Activated T-cell treated with anti-CD3 and anti-CD28 coated beads, Interleukin-2, amount 50 U/mL, for 4 hours (primary cell): ENCODE measurements at places on chromosomes 11 and 22. TPM values are rescaled to one million over a fixed set of nuclear protein-coding genes. Genes with fewer than 3 reads are reported as not detected.

NCAM1 gene
- total RNA-seq, result 0.34 TPM

SLC22A25 gene
- not detected for total RNA-seq

CEND1 gene
- 1.7 TPM for total RNA-seq

TRPM5 gene
- total RNA-seq, result not detected

RAB1B gene
- 120 TPM for total RNA-seq

APOC3 gene
- 2.0 TPM for total RNA-seq

AMPD3 gene
- total RNA-seq, result 11.2 TPM

DNA sequence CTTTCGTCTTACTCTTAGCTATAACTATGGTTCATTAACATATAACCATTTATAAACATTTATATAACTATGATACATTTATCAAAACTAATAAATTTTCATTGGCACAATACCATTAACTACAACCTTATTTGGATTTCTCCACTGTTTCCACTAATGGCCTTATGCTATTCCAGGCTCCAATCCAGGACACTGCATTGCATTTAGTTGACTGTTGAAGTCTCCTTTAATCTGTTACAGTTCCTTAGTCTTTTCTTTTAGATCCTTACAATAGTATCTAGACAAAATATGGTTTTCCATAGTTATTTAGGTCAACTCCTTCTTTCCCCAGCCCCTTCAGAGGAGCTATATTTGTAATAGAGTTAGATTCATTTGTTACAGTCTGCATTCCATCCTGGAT is 47.2 kb downstream of the CCDC34 start:
- no peak for DNase-seq

DNA sequence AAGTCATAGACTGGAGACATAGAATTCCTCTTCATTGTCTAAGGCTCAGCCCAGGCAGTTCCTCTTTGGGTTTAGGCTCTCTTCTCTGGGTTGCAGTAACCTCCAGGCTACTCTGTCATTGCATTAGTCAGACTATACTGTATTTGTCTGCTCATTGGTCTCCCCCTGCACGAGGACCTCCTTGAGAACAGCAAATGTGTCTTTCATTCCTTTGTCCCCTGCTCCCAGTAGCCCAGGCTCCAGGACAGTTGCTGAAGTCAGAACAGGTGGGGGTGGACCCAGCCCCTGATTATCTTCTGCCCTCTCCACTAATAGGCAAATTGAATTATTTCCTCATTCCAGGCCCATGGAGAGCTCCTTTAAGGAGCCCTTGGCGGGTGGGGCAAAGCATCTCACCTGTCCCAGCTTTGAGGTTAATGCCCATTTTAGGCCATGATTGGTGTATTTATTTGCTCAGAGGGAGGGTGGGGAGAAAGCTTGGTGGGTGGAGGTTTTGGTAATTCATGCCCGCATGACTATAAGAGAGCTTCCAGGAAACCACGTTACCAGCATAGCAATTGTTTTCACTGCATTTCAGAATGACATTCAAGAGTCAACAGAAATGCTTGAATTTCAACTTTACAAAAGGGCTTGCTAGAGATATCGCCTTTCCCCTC is 40.9 kb downstream of the NAV2 start:
- no peak for DNase-seq

GRCh38 chr11:113141010-113141409 is 173.4 kb upstream of the TTC12 start:
- no peak for DNase-seq

- no peak for DNase-seq
Measured at GRCh38 chr11:131079036-131079435, 162.8 kb upstream of the SNX19 start.

DNA sequence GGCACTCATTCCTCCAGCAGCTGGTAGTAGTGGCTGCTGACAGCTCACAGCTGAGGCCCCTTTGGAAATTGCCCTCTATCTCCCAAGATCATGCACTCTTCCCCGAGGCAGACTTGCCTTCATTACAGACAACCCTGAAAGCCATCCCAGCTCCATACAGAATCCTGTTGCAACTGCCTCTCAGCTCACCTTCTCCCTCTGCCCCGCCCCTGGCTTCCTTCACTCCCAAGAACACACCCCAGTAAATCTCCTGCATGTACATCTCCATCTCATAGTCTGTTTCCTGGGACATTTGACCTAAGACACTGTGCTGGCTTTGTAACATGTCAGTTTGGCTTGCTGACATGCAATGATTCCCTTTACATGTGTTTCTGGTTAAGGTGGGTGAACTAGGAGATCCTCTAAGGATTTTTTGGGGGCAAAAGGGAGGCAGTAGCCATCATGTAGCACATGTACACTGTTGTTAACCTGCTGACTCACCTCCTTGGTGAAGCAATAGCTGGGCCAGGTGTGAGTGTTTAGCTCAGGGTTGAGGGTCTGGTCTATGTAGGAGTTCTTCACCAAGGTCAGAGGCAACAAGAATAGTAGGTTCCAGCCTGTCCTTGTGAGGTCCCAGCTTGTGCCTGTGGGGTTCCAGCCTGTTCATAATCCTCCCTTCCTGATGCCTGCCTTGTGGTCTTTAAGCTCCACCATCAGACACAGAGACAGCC is 179.6 kb downstream of the CSNK2A3 start:
- no peak for DNase-seq

GRCh38 chr22:17787716-17788330 is 13.6 kb upstream of the BID start:
- DNase-seq, result no peak

DNA sequence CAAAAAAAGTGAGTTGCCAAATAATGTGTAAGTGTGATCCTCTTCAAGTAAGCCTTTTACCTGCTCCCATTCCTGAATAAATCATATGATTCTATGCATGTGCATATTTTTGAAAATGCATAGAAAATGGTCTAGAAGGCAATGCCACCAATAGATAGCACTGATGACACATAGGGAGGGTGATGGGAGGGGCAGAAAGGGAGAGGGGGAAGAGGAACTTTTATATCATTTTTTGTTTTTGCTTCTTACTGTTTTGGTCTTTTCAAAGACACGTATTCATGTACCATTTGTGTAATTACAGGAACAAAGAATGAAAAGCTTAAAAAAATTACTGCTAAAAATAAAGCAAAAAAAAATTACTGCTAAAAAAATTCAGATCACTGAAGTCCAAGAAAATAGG is 60.8 kb downstream of the C11orf58 start:
- no peak for DNase-seq

DNA sequence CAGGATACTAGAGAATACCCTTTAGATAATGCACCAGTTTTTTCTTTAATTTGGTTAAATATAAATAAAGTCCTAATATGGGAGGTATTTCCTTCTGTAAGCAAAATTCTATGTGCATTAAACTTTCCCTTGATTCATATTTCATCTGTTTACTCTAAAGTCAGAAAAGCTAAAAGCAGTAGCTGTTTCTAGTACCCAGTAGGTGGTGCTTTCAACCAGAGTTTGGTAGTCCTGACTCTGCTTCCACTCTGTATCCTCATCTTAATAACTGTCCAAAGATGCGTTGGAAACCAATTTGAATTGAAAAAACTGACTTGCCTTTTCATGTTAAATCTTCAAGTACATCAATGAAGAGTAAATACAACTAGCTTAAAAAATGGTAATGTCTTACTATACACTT is 1065.2 kb downstream of the JRKL start:
- DNase-seq, result no peak

- no peak for DNase-seq
Measured at GRCh38 chr22:19407649-19408606, 23.6 kb downstream of the HIRA start.

DNA sequence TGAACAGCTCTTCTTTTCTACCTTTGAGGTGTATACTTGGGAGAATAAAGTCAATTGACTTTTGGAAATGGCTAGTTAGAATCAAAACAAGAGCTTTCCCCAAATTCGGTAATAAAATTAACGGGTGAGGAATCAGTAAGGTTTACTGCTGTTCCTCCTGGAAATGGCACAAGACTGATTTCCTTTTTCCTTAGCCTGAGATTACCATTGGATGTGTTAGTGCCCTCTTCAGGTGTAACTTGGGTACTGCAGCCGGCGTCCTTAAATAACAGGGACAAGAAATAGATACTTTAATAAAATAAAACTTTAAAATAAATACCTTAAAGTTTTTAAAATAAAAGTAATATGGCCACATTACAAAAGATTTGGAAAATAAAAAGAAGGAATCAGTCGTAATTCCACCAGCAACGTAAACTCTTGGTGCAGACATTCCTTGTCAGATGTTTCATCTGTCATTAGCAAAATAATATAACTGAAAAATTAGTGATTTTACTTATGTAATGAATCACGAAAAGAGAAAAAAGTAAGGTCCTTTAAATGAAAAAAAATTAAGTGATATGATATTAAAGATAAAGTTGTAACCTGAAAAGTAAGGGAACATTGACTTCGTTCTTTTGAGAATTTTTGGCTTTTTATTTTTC is 29.7 kb downstream of the ZFTA start:
- DNase-seq, result peak; percentile 66

GRCh38 chr22:50701428-50702154 is 29.0 kb downstream of the SHANK3 start:
- no peak for DNase-seq

DNA sequence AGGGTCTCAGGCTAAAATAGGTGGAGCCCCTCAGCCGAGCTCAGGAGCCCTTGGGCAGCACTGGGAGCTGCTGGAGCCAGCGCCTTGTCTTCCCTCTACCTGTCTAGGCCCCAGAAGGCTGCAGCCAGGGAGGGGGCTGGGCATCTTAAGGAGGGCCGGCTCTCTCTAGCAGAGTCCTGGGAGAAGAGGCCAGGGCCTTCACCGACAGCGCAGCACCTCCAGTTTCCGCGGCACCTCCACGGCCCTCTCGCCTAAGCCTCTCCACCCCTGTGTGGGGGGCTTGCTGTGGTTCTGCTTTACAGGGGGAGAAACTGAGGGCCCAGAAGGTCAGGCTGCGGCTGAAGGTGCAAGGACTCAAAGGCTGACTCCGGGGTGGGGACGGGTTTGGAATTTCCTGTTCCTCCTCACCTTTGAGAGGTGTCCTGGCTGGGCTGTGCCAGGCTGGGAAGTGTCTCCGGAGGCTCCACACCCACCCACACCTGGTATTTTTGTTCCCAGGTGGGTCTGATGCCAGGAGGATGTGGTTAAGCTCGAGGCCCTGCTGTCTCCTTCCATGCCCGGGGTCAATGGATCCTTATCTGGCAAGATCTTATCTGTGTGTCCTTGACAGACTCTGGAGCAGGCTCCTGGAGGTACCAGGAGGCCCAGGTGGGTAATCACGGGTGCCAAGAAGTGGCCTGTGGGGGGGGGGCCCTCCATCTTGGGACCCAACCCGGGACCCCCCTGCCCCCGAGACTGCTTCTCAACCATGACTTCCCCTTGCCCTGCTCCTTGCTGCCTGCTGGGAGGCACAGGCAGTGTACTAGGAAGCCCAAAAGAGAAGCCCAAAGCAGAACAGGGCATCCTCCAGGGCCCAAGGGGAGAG is 95.3 kb upstream of the FGF3 start:
- no peak for DNase-seq

DNA sequence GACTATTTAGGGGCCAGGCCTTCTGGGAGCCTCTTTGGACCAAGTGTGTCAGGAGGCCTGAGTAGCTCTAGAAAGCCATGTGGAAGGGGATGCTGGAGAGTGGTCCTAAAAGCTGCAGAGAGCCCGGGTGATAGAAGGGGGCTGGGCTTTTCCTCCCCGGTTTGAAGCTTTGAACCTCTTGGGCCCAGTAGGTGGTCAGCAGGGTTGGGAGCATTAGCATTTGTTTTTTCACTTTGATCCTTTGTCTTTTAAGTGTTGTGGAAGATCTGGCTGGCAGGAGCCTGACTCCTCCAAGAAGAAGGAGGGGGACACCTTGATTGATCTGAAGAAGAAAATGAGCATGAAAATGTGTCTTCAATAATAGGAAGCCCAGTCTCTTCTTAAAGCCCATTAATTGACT is 596.6 kb downstream of the INSC start:
- no peak for DNase-seq

DNA sequence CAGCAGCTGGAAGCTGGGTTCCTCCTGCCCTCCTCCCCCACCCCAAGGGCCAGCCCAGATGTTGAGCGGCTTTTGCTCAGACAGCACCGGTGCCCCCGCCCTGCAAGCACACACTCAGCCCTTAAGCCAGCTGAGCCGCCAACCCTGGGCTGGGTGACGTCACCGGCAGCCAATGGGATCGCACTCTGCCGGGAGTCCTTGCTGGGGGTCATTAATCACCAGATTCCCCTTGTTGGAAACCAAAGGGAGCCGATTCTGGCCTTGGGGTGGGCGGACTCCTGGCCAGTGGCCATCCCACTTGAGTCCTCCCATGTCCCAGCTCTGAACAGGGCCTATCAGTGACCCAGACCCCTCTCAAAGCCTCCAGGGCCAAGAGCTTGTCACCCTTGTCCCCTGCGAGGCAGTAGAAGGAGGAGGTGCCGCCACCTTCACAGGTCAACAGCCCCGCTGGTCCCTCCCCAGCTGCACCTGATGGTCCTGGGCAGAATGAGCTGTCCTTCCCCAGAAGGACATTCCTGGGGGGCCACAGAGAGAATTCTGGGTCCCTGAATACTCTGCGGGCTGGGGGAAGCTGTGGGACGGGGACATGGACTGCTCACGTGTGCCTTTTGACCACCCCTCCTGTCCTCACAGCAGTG is 7.4 kb downstream of the DUSP8 start:
- no peak for DNase-seq

GRCh38 chr11:95486979-95487378 is 256.0 kb upstream of the SESN3 start:
- no peak for DNase-seq

DNA sequence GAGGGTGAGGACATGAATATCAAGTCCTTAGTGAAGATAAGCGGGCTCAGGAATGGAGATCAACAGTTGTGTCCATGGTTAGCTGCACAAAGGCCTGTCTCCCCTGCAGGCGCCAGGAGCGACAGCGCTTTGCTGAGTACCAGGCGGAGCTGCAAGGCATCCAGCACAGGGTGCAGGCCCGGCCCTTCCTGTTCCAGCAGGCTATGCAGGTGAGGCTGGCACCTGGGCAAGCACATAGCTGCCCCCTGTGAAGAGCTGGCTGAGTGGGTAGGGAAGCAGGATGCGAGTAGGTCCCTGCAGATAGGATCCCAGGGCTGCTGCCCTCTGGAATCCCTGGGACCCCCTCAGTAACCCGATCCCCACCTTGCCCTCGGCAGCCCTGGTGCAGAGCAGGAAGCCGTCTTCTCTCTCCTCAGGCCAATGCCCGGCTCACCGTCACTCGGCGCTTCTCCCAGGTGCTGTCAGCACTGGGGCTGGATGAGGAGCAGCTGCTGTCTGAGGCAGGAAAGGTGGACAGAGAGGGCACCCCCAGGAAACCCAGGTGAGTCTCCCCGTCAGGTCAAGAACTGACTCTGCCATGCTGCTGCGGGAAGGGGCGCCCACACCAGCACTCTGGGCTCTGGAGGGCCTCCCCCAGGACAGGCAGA is 2.6 kb upstream of the SART1 start:
- DNase-seq, result no peak

DNA sequence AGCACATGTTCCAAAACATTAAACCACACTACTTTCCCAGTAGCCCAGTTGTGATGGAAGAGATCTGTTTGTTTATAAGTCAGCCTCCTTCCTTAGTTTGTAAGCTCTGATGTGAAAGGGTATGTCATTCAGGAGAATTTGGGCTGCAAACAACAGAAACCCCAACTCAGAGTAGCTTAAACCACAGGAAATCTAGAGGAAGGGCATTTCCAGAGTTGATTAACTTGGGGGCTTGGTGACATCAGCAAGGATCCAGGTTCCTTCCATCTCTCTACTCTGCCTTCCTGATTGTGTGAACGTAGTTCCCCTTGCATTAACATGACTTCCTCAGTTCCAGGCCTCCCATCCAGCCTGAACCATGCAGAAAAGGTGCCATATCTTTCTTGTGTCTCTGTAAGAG is 6.5 kb upstream of the FJX1 start:
- no peak for DNase-seq

GRCh38 chr11:9823439-9823838 is 159.6 kb downstream of the SWAP70 start:
- DNase-seq, result no peak

GRCh38 chr11:8373519-8374432 is 110.1 kb upstream of the LMO1 start:
- no peak for DNase-seq
